ENCODE measurements at places on chromosomes 7 and 10.

- DNase-seq: no peak
These were observed 578.5 kb downstream of the SDK1 start for GRCh38 chr7:3879355-3880075.

GRCh38 chr7:27202018-27202861 is 2.3 kb upstream of the HOXA13 start:
- DNase-seq: no peak

- DNase-seq: no peak
These were observed 17.6 kb downstream of the PDSS1 start for GRCh38 chr10:26715137-26715487.

GRCh38 chr7:33530664-33531063 is 374.7 kb upstream of the BMPER start:
- DNase-seq: no peak

Data from NCI-H1417 treated with DMSO at 0.1 percent for 48 hours (cell line).